HS-27A (cell line): ENCODE measurements at places on chromosomes 16 and 17.

DNA sequence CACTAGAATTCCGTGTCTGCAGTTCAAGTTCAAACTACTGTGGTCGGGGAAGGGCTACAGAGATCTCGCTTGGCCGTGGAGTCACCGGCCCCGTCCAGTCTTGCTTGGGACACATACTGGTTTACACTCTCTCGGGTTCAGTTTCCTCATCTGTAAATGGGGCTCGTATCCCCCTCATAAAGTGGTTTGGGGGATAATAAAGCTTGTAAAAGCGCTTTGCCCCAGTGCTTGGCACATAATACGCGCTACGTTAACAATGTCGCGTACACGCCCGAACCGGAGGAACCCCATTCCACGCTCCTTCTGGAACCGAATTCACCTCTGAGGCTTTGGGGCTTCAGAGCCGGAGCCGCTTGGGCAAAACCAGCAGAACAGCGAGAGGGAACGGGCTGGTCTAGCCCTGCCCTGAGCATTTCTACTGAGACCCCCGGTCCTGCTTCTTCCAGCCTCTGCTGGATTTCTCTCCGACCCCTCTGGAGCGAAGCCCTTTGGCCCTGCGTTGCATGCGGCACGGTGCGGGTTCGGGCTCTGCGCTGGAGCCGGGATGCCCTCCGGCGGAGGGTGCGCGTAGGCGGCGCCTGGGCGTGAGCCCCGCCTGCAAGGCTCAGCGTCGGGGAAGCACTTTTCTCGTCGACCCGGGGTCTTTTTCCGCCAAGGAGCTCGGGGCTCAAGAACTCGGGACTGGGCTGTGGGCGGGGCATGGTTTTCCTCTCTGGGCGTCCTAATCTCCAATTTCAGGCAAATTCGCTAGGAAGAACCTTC lies 26.1 kb upstream of the HOXB13 start:
- no peak for DNase-seq

GRCh38 chr17:68591583-68591982 lies 9.6 kb downstream of the FAM20A start:
- DNase-seq, result no peak

DNA sequence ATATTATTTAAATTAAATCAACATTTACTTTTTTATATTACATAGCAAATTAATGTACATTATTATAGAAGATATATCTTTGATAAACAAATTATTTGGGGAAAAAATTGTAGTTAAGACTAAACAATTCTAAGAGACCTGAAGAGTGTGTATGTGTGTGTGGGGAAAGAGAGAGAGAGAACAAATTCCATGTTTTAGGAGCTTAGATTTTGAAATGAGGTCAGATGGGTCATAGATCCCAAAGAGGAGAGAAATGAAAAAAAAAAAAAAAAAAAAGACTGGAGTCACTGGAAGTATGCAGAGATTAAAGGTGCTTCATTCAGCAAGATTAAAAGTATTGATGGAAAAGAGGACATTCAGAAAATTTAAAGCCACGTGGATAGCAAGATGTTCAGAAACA lies 206.8 kb downstream of the CNTNAP4 start:
- DNase-seq, result no peak

DNA sequence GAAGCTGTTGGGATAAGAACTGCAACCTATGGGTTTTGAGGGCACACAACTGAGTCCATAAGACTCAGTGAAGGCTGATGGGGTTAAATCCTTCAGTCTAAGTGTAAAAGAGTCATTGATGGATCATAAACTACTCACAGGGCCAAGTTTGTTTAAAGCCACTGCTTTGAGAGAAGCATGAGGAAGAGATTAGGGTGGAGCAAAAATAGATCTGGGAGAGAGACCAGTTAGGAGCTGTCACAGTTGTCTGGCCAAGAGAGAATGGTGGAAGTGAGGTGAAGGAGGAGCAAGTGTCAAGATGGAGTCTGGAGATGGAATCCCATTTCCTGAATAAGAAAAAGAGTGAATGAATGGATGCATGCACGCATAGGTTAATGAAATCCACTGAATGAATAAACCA lies 379.1 kb upstream of the CDH11 start:
- no peak for DNase-seq

- DNase-seq, result no peak
Measured at GRCh38 chr16:57358527-57359095, at the start of gene CCL22. Gene CCL22, plus strand, starts transcription at chr16:57358783. Its CDS starts 34 bp downstream, at chr16:57358817.

- DNase-seq, result peak; percentile 14
Measured at GRCh38 chr17:80649672-80650330, 105.2 kb downstream of the RPTOR start.

- no peak for DNase-seq
Measured at GRCh38 chr17:32564325-32564724, 77.5 kb downstream of the CDK5R1 start.

- no peak for DNase-seq
Measured at GRCh38 chr16:65365732-65366715, 244.2 kb upstream of the CDH11 start.

DNA sequence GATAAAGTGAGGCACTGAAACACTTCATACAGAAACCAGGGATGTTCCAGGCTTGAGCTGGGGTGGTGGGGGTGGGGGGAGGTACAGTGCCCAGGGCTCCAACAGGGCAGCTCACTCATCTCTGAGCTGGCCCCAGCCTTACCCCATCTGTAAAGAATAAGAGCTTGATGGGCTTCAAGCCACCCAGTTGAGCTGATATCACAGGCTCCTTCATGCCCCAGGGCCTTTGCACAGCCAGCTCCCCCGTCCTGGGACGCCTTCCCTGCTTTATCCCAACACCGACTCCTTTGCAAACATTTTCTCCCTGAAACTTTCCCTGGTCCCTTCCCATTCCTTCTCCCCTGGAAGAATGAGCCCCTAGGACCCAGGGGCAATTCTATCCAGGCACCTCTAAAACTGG lies 261.7 kb downstream of the PARN start:
- no peak for DNase-seq

DNA sequence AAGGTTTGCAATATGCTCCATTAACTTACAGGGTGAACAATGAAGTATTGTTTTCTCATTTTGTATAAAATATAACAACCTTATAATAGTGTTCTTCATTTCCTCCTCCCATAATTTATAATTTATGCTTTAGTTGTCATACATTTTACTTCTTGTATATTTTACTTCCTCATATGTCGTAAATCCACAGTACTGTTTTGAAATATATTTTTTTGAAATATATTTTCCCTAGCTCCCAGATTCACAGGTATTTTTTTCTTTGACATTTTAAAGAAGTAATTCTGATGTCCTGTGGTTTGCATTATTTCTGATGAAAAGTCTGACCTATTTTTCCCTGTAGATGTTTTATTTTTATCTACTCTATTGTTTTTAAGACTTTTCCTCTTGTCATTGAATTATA lies 52.7 kb downstream of the VMP1 start:
- no peak for DNase-seq

- DNase-seq, result no peak
Measured at GRCh38 chr17:58325976-58326468, 2.6 kb downstream of the TSPOAP1 start.

GRCh38 chr17:50046179-50046578 lies 9.7 kb upstream of the ITGA3 start:
- no peak for DNase-seq

GRCh38 chr16:69481901-69482341 lies 57.5 kb downstream of the CYB5B start:
- DNase-seq, result no peak

DNA sequence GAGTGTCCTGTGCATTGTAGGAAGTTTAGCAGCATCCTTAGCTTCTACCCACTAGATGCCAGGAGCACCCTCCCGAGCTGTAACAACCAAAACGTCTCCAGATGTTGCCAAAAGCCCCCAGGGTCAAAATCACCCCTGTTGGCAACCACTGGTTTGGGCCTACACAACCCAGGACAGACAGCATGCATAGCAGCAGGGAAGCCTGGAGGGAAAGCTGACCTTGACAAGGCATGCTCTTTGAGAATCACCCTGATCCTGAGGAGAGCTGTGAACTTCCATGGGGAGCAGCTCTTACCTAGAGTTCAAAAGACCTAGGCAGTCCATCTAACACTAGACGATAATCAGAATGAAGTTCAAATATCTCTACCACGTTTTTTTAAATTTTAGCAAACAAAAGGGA lies 9.2 kb downstream of the SKAP1 start:
- DNase-seq, result no peak

DNA sequence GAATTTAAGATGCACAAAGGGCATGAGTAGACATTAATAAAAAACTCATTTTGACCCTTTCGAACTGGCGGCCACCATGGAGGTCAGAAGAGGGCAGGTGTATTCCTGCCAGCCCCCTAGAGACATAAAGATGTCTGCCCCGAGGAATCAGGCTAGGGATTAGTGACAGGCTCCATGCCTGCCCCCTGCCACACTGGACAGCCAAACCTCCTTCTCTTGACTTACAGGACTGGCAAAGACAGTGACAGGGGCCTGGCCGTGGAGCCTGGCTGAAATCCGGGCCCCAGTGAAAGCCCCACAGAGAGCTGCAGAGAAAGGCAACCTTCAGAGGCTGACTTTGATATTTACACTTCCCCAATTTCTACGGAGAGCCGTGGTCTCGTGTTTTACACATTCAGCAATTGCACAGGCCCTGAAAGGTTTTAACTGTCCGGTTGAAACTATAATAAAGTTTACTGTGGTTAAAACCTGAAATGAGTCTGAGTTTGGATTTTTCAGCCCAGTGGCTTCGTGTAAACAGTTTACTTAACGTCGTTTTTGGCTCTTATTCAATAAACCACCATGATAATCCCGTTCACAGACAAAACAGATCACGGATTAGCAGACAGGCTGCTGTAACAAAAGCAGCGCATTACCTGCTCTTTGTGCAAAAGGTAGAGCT lies 243.9 kb upstream of the MYOCD start:
- no peak for DNase-seq

- DNase-seq, result no peak
Measured at GRCh38 chr17:27430882-27431491, 25.3 kb upstream of the KSR1 start.

DNA sequence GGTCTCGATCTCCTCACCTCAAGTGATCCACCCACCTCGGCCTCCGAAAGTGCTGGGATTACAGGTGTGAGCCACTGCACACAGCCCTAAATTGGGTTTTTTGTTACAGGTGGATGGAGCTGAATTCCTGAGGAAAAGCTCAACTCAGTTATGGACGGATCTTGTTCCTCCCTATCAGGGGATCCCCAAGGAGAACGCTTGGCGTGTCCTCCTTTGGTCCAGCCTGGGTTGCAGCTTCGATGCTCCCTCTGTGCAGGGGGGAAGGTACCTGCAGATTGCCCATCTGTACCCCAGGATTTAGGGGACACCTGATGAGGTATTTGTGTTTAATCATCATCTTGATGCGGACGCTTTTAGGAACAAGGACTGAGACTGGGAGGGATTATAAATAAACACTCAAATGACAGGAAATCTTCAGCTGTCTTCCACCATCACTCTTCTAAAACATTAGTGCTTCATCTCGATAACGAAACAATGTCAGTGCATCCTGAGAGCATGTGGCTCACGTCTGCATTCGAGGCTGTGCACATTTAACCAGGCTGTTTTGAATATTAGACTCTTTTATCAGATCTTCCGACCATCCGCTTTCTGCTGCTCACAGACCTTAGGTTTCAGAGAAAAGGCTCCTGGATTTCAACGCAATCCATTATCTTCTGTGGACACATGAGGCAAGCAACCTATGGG lies 18.2 kb upstream of the MEIOB start:
- DNase-seq, result no peak

DNA sequence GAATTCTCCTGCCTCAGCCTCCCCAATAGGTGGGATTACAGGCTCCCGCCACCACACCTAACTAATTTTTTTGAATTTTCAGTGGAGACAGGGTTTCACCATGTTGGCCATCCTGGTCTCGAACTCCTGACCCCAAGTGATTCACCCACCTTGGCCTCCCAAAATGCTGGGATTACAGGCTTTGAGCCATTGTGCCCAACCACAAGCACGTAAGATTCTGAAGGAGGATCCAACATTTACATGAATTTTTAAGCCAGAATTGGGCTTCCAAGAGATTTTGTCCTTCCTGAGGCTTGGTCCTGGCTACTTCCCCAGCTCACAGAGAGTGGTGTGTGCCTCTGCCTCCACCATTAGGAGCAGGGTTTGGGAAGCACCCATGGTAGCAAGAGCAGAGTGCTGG lies 11.1 kb downstream of the G6PC3 start:
- DNase-seq, result no peak

DNA sequence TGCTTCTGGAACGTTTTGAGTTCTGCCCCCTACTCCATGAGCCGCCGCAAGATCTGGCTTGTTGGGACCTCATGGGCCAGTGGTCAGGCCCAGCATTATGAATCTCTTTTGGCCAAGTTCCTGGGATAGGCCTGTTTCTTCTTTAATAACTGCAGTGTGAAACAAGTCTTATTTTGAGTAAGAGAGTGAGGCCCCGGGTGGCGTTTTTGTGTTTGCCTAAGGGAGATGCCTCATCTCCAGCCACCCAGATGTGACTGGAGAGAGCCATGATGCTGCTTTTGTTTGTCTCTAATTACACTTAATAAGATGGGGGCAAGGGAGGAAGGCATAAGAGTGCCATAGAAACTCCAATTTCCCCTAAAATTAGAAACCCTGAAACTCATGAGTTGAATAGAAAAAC lies 39.8 kb downstream of the KSR1 start:
- DNase-seq, result no peak

DNA sequence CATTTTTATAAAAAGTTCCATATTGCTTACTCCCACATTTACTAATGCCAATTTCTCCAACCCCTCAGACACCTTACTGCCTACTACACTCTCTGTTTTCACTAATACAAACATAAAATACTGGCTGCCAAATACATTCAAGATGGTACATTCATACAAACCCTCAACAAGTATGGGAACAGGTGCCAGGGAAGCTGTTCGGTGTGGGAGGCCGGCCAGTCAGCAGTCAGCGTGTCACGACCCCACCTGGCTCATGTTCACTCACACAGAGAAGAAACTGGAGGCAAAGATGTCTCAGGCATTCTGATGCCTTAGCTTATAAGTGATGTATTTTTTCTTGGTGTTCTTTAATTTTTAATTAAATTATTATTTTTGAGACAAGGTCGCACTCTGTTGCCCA lies 42.4 kb upstream of the TRAP1 start:
- no peak for DNase-seq

- no peak for DNase-seq
Measured at GRCh38 chr17:29929006-29929532, 959 bp downstream of the SSH2 start.
